ENCODE measurements at places on chromosomes 2 and 18.

- H3K4me1 ChIP-seq, result peaks cover 6% of the 10 kb centered on the region
- peak overlapping the region; percentile 30 for H3K27ac ChIP-seq
- peaks cover 19% of the 10 kb centered on the region for H3K36me3 ChIP-seq
- no peak overlapping the region for H3K4me3 ChIP-seq
Measured at GRCh38 chr2:47029737-47030524, 114.3 kb upstream of the MCFD2 start.

- no peak overlapping the region for H3K4me3 ChIP-seq
- no peak for DNase-seq
- H3K27me3 ChIP-seq, result no peaks in the 10 kb centered on the region
- H3K4me1 ChIP-seq, result no peaks in the 10 kb centered on the region
- H3K36me3 ChIP-seq, result no peaks in the 10 kb centered on the region
Measured at GRCh38 chr18:26483633-26484032, 64.7 kb downstream of the KCTD1 start.

DNA sequence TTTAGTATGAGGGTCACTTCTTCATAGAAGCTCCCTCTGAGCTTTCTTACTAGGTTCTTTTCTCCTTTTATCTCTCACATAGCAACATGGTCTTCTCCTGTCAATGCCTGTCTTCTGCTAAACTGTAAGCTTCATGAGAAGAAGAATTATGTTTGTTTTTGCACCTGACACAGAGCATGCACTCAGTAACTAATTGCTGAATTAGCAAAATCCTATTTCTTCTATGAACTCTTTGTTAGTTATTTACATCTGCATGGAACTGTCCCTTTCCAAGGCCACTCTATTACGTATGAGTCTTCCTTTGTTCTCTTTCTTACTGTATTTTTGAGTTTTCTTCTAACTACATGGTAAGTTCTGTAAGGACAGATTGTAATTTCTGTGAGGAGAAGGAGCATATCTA, 63.4 kb downstream of the THSD7B start:
- no peaks in the 10 kb centered on the region for H3K36me3 ChIP-seq
- H3K27me3 ChIP-seq, result no peaks in the 10 kb centered on the region

DNA sequence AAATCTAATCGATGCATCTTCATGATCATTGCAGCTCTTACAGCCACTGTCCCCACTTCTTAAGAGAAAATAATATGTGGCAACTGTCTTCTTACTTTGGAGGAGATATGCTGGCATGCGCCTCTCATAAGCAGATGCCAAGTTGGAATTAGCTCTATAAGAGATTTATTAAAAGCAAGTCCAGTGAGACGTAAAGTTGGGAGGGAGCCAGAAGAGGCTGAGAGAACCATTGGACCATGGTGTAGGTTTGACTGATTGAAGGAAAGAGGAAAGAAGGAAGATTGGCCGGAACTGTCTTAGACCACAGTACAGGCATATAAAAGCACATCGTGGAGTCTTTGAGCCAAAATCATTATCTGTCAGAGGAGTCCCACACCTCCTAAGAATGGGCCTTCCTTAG, 265.7 kb upstream of the ZC3H15 start:
- H3K27me3 ChIP-seq, result no peaks in the 10 kb centered on the region
- H3K4me3 ChIP-seq, result no peak overlapping the region
- H3K27ac ChIP-seq, result no peak overlapping the region
- DNase-seq, result no peak

- peaks cover 9% of the 10 kb centered on the region for H3K36me3 ChIP-seq
- H3K4me1 ChIP-seq, result peaks cover 47% of the 10 kb centered on the region
- H3K27me3 ChIP-seq, result no peaks in the 10 kb centered on the region
- no peak overlapping the region for H3K27ac ChIP-seq
- no peak for DNase-seq
Measured at GRCh38 chr2:239244625-239245024, 156.2 kb downstream of the HDAC4 start.

DNA sequence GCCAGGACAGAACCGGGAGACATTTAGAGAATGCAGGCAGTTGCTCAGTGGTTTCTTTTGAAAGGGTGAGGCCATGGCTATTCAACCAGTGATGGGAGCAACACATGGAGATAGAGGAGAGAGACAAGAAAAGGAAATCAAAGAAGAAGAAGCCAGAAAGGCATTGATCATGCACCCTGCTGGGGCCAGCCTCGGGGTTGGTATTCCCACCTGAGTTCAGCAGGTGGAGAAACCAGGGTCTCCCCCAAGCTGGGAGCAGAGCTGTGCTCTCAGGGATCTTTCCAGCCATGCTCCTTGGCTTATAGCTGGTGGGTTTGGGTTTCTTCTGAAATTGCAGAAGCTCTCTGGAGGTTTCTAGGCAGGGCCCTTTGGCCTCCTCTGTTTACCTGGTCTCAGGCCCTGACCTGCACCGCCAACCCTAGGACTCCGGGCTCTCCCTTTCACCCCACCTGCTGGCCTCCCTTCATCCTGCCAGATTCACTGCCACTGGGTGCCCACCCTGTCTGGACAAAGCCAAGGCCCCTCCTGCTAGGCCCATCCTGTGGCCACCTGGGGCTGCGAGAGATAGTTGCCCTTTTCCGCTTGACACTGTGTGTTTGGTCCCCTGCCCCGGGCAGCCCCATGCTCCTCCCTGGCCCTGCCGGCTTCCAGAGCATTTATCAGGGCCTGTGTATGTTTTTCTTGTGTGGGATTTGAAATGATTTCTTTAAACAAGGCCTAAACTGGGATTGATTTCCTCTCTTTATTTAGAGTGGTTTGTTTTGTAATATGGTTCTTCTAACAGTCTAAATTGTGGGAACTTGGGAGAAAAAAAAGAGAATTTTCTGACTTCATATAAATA, 126.7 kb downstream of the DDX1 start:
- no peak overlapping the region for H3K27ac ChIP-seq
- no peak for DNase-seq
- H3K4me1 ChIP-seq, result no peaks in the 10 kb centered on the region
- no peak overlapping the region for H3K4me3 ChIP-seq

DNA sequence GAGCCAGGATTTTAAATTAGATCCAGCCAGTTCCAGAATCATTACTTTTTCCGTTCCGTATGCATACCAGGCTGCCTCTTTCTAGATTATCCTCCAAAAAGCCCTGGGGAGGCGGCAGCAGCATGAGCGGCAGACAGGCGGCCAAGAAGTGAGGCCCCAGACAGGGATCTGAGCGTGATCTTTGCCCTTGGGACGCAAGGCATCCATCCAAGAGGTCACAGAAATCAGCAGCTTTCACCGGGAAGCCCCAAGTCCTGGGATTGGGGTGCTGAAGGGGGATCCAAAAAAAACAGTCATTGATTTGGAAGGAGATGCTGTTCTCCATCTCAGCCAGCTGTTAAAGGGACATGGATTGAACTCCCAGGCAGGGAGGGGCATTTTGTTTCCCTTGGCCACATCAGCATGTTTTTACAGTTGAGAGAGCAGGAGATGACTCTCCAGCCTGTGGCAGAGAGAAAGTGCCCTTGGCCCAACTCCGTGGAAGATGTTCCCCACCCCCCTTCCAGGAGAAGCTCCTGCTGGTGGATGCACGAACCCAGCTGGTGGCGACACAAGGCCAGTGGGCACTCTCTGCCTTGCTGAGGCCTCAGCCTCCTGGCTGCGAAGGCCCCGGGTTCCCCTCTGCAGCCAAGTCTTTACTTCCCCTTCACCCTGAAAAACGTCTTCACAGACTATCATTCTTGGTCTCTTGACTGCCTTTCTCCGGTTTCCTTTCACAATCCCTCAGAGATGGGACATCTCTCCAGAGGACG, 265.6 kb downstream of the ANAPC1 start:
- DNase-seq, result no peak
- H3K36me3 ChIP-seq, result no peaks in the 10 kb centered on the region
- H3K4me1 ChIP-seq, result no peaks in the 10 kb centered on the region
- H3K4me3 ChIP-seq, result no peak overlapping the region
- peak overlapping the region; percentile 27 for H3K27ac ChIP-seq

- H3K36me3 ChIP-seq, result no peaks in the 10 kb centered on the region
- H3K27me3 ChIP-seq, result peaks cover 51% of the 10 kb centered on the region
- no peak overlapping the region for H3K4me3 ChIP-seq
- H3K4me1 ChIP-seq, result no peaks in the 10 kb centered on the region
Measured at GRCh38 chr2:215878476-215879063, 134.8 kb downstream of the MREG start.

GRCh38 chr2:200603972-200604371, 18.2 kb downstream of the AOX1 start:
- H3K4me1 ChIP-seq, result no peaks in the 10 kb centered on the region
- no peaks in the 10 kb centered on the region for H3K36me3 ChIP-seq
- DNase-seq, result no peak
- peaks cover 34% of the 10 kb centered on the region for H3K27me3 ChIP-seq

DNA sequence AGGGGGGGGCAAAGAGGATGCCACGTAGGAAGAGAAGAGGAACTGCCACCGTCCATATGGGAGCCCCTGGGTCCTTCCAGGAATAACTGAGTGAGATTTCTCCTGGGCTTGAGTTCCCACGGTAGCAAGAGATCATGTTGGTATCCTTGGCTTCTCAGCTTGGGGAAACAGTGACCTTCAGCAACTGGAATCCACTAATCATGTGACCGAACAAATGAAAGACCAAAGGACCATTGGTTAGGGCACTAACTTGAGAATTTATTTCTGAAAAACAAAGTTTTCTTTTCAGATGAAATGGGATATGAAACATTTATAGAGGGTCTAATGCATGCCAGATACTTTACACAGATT, 259.4 kb upstream of the ID2 start:
- no peaks in the 10 kb centered on the region for H3K27me3 ChIP-seq
- peaks cover 32% of the 10 kb centered on the region for H3K4me1 ChIP-seq
- DNase-seq, result no peak
- peaks cover 6% of the 10 kb centered on the region for H3K36me3 ChIP-seq
- no peak overlapping the region for H3K4me3 ChIP-seq

DNA sequence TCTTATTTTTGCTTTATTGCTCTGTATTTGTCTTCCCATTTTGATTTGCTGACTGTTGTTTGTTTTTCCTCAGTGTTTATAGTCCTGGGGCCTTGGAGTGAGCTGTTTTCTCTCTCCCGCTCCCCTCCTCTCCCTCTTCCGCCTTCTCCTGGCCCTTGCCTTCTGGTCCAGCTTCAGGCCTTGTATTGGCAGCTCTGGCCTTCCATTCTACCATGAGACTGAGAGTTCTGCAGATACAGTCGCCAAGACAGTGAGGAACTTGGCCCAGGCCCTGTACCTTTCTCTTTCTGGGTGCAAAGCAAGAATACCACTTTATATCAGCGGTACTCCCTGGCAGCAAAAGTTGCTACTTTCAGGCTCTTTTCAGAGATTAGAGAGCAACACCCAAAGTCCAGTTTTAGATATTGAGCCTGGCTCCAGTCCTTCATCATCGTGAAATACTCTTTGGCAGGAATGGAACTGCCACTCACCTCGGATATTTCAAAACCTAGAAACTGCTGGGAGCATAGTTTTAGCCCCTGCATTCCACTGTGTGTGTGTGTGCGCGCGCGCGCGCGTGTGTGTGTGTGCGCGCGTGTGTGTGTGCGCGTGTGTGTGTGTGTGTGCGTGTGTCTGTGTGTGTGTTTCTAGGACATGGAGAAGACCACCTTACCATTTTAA, 17.1 kb upstream of the L3MBTL4 start:
- H3K4me1 ChIP-seq, result no peaks in the 10 kb centered on the region
- H3K4me3 ChIP-seq, result no peak overlapping the region
- no peaks in the 10 kb centered on the region for H3K27me3 ChIP-seq
- no peak for DNase-seq
- no peaks in the 10 kb centered on the region for H3K36me3 ChIP-seq

DNA sequence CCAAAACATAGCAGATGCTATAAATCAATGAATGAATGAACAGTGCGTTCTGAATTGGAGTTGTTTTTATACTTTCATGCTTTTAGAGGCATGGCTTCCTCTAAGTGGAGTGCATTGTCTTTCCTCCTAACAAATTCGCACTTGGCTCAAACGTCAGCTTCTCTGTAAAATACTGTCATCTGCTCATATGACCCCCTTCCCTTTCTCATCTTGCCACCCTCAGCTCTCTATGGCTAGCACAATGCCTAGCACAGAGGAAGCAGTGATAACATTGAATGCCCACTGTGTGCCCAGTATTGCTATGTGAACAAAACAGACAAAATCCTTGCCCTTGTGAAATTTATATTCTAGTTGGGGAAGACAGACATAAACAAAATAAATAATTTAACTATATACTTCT, 258.8 kb downstream of the MREG start:
- peaks cover 24% of the 10 kb centered on the region for H3K27me3 ChIP-seq
- DNase-seq, result no peak
- H3K4me3 ChIP-seq, result no peak overlapping the region
- no peak overlapping the region for H3K27ac ChIP-seq
- H3K36me3 ChIP-seq, result no peaks in the 10 kb centered on the region

GRCh38 chr18:55089610-55090009, 130.3 kb upstream of the CCDC68 start:
- no peak overlapping the region for H3K4me3 ChIP-seq
- H3K27me3 ChIP-seq, result no peaks in the 10 kb centered on the region
- no peaks in the 10 kb centered on the region for H3K36me3 ChIP-seq
- H3K4me1 ChIP-seq, result no peaks in the 10 kb centered on the region
- no peak for DNase-seq

DNA sequence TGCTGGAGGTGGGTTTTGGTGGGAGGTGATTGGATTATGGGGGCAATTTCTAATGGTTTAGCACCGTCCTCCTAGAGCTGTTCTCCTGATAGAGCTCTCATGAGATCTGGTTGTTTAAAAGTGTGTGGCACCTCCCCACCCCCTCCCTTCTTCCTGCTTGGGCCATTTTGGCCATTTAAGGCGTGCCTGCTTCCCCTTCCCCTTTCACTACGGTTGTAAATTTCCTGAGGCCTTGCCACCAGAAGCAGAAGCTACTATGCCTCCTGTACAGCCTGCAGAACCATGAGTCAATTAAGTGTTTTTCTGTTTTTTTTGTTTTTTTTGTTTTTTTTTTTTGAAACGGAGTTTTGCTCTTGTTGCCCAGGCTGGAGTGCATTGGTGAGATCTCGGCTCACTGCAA, 335.7 kb upstream of the HS6ST1 start:
- no peak for DNase-seq
- no peaks in the 10 kb centered on the region for H3K4me1 ChIP-seq
- H3K4me3 ChIP-seq, result no peak overlapping the region
- peaks cover 55% of the 10 kb centered on the region for H3K27me3 ChIP-seq
- no peak overlapping the region for H3K27ac ChIP-seq

- no peaks in the 10 kb centered on the region for H3K36me3 ChIP-seq
- no peak overlapping the region for H3K27ac ChIP-seq
- H3K27me3 ChIP-seq, result no peaks in the 10 kb centered on the region
- no peaks in the 10 kb centered on the region for H3K4me1 ChIP-seq
- no peak for DNase-seq
Measured at GRCh38 chr2:66686755-66687154, 251.8 kb downstream of the MEIS1 start.

- peaks cover 56% of the 10 kb centered on the region for H3K36me3 ChIP-seq
- peak overlapping the region; percentile 93 for H3K4me3 ChIP-seq
- H3K4me1 ChIP-seq, result peaks cover 64% of the 10 kb centered on the region
- DNase-seq, result peak; percentile 89
- peak overlapping the region; percentile 99 for H3K27ac ChIP-seq
Measured at GRCh38 chr2:136118819-136119716, 1.1 kb upstream of the CXCR4 start.

DNA sequence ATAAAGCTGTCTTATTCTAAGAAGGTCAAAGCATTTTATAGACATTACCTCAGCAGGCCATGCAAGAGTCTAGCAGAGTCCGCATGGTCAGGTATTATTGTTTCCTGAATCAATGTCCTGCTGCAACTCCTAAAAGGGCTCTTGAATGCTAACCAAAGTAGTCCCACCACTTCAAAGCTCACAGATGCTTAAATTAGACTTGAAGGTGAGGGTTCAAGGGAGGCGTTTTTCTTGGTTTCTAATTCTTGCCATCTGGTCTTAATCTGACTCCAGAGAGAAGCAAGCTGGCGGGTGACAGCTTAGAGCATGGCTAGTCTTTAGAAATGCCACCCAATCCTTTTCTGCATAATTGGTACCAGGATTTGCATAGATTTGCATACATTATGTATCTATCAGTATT, 226.3 kb downstream of the MREG start:
- no peak for DNase-seq
- H3K4me3 ChIP-seq, result no peak overlapping the region
- no peaks in the 10 kb centered on the region for H3K4me1 ChIP-seq
- no peak overlapping the region for H3K27ac ChIP-seq

Measured in central memory CD8-positive, alpha-beta T cell (primary cell).